Epithelial cell of proximal tubule (primary cell): ENCODE measurements at places on chromosomes 5 and 9.

GRCh38 chr5:35229076-35230037 lies 930 bp downstream of the PRLR start:
- DNase-seq: no peak

DNA sequence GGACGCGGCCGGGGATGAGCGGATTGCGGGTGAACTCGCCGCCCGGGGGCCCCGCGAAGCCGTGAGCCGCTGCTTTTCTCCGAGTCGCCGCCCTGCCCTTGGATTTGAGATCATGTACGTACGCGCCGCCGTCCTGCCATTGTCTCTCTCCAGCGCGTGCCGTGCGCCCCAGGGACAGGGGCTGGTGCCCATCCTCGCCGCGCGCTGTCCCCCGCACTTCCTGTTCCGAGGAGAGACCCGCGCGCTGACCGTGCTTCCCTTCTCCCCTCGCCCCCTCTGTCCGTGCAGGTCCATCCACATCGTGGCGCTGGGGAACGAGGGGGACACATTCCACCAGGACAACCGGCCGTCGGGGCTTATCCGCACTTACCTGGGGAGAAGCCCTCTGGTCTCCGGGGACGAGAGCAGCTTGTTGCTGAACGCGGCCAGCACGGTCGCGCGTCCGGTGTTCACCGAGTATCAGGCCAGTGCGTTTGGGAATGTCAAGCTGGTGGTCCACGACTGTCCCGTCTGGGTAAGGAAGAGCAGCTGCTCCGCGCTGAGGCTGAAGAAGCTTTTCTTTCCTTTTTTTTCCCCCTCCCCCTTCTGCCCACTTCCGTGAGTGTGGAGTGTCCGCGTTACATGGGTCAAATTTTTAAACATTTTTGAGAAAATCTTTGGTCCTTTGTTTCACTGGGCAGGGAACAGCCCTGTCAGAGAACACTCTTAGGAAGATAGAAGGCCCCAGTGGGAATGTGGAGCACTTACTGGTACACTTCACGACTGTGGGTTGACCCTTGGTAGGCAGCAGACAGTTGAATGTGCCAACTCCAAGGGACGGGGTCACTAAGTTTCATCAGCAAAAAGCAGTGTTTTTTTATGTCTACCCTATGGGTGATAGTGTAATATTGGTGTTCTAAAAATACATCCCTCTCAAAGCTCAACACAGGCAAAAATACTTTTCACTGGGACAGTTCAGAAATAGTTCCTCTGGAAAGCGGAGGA lies 727 bp downstream of the RHOBTB3 start:
- no peak for DNase-seq

DNA sequence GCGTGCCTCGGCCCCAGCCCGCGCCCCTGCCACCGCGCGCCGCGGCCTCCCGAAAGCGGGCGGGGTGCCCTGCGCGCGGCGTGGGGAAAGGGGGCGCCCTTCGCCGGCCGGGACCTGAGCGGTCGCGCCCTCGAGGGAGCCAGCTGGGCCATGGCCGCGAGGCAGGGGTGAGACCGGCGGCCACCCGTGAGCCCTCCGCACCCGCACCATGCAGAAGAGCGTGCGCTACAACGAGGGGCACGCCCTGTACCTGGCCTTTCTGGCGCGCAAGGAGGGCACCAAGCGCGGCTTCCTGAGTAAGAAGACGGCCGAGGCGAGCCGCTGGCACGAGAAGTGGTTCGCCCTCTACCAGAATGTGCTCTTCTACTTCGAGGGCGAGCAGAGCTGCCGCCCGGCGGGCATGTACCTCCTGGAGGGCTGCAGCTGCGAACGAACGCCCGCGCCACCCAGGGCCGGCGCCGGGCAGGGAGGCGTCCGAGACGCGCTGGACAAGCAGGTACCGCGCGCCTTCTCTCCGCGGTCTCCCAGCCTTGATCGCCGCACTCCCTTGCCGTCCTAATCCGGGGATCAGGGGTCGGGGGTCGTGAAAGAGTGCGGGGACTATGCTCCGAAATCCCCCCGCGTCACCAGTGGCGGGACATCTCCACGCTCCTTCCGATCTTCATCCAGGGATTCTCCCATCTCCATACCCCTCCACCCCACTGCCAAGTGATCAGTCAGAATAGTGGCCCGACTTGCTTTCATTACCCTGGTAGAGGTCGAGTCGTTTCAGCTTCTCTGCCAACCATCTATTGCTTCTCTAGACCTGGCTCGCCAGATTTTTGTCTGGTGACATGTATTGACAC lies 590 bp downstream of the RASGRF2 start:
- DNase-seq: no peak

DNA sequence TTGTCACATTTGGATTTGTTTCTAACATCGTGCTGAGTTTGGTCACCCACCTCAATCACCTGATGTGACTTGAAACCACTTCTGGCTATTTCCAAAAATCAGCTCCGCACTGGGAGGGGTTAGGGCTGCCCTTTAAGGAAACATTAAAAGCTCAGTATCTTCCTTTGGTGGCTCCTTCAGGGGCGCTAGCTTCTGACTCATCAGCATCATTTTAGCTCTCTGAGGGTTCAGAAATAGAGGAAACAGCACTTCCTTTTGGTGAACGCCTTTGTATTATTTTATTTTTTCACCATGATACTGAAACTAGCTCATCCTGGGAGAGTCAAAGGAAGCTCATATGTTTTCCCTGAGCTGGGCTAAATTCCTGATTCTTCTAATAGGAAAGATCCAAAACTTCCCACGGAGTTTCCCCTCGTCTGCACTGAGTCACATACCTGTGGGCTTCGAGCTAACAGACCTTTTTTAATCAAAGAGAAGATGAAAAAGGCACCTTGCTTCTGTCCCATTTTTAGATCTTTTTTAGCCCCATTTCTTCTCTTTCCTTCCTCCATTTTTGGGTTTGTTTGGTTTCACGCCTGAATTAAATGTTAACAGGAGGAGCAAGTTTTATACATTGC lies 48.2 kb downstream of the ROPN1L start:
- DNase-seq: no peak

DNA sequence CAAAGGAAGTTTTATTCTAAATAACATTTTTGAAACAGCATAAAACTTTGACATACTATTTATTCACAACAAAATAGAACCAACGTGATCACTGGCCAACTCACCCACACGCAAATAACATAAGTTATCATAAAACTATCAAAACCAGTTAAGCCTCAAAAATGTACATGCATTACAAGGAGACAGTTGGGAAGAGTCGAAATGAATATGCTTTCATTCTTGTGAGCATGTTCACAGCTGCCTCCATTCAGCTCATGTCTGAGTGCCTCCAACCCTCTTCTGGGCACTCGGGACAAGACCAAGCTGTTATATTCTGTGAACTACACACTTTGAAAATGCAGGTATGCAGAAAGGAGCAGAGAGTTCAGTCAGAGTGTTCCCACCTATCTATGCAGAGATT lies 284.9 kb downstream of the BNC2 start:
- DNase-seq: no peak

DNA sequence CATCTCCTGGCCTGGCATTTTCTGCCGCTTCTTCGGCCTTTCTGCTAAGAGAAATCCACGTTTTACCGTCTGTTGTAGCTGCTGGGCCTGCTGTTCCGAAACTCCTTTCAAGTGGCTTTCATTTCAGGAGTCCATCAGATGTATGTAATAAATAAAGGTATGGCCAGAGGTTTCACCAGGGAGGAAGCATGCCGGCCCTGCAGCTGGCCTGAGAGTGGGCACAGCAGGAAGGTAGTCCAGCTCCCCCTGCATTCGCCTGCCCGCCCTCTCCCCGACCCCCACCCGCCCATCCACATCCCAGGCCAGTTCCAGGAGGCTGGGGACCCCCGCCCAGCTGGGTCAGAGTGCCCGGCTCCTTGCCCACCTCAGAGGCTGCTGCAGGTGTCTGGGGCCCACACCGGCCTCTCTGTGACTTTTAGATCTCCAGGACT lies 46.4 kb upstream of the EXOC3 start:
- no peak for DNase-seq

GRCh38 chr9:33044162-33044673 lies 19.1 kb downstream of the DNAJA1 start:
- DNase-seq: no peak

GRCh38 chr9:75797085-75797580 lies 93.3 kb upstream of the PCSK5 start:
- DNase-seq: no peak

- no peak for DNase-seq
These were observed 13.3 kb upstream of the GNG10 start for GRCh38 chr9:111648066-111648465.

- no peak for DNase-seq
These were observed 39.4 kb downstream of the SUSD1 start for GRCh38 chr9:112135706-112136105.

- DNase-seq: no peak
These were observed 449.5 kb upstream of the TRPC7 start for GRCh38 chr5:136814619-136815378.

GRCh38 chr5:37786862-37787519 lies 52.9 kb downstream of the GDNF start:
- peak; percentile 51 for DNase-seq

DNA sequence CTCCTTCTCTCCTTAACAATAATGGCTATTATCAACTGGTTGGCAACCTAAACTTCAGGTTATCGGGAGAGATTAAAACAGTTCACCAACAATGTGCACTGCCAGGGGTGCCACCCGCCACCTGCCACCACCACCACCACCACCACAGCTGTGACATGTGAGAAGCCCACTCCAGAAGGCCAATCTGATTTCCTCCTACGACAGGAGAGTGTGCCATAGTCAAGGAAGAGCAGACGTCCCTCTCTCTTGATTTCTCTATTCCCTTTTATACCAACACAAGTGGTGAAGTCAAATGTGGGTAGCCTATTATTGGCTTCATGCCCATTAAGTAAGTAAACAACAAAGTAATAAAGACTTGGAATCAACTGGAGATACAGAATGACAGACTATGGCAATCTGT lies 22.4 kb downstream of the GNAQ start:
- DNase-seq: no peak

GRCh38 chr5:179837076-179838011 lies 16.6 kb downstream of the SQSTM1 start:
- DNase-seq: no peak

GRCh38 chr9:94794476-94795167 lies 68.1 kb downstream of the AOPEP start:
- no peak for DNase-seq

DNA sequence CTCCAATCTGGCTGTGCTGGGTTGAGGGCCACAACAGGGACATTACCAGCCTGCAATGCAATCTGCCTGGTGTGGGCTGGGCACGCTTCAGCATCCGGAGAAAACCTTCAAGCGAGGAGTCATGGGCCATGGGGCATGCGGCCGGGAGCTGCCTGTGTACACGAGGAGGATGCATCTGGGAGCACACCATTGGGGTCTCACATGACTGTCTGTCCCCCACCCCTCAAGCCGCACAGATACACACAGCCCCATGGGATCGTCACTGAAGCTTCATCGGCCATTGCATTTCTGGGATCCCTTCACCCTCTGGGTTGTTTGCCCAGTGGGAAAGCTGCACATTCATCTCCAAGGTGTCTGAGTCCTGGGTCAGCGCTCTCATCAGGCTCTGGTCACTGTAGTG lies 9.9 kb downstream of the LCN1 start:
- no peak for DNase-seq

GRCh38 chr5:172364773-172365172 lies 81.2 kb upstream of the UBTD2 start:
- DNase-seq: no peak

GRCh38 chr5:148808864-148809642 lies 17.4 kb upstream of the ADRB2 start:
- no peak for DNase-seq

GRCh38 chr9:131625508-131625787 lies 80.1 kb downstream of the PRRT1B start:
- no peak for DNase-seq

GRCh38 chr9:108078811-108079210 lies 589.2 kb upstream of the KLF4 start:
- DNase-seq: no peak

DNA sequence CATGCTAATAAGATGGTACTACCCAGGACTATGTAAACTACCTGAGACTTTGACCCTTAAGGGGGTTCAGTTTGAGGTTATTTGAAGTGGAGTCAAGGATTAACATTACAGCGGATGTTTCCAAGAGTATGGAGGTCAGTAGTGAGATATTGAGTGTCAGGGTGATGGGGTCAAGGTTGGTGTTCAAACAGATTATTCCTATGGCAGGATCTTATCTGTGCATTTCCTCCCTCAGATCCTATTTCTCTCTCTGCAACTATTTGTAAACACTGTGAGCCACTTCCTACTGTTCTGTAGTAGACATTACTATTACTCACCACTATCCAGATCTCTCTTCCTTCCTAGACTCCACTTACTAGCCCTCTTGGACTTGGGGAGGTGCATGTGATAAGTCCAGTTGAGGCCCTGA lies 54.0 kb upstream of the STOM start:
- no peak for DNase-seq

DNA sequence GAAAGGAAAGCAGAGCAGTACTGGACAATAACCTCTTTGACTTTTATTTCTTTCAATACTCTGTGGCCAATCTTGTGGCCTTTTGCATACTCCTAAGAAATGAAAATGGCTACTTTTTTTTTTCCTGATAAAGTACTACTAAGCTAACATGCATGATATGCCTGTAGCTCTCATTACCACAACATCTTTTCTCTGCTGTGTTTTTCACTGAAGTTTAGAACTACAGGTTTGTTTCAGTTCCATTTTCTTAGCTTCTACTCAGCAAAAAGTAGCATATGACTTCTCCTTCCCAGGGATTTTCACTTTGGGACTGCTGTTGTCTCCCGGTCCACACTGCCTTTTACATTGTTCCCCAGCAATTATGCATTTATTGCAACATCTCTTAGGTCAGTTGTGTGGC lies 204.0 kb downstream of the KCTD16 start:
- DNase-seq: no peak

DNA sequence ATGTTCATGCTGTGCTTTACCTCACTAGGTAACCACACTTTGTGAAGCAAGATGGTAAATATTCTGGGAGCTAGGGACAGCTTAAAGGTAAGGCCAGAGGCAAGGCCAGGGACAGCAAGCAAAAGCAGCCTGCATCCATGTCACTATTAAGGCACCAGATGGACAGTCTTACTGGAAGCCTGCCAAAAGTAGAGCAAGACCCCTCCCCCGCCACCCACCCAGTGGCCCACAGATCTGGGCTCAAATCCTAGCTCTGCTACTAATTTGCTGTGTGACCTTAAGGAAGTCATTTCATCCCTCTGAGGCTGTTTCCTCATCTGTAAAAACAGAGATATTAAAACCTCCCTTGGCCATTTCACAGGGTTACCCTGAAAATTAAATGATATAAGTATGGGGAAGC lies 13.2 kb upstream of the ERMP1 start:
- no peak for DNase-seq

- DNase-seq: no peak
These were observed 51.2 kb upstream of the PALM2AKAP2 start for GRCh38 chr9:109728686-109729300.

- DNase-seq: no peak
These were observed 24.1 kb downstream of the BICD2 start for GRCh38 chr9:92740446-92740961.

DNA sequence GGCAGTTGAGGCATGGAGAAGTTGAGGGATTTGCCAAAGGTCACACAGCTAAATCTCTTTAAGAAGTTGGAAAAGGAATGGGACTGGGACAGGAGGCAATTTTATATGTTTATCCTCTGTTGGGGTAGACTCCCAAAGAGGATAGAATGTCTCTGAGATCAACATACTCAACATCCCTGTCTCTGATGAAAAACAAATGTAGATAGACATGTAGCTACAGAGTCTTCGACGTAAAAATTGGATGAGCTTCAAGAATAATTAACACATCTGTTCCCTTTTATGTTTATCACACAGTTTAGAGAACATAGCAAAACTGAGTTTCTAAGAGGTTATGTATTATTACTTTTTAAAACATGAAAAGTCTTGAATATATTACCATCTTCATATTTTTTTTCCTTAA lies 204.6 kb upstream of the CD180 start:
- DNase-seq: no peak

- DNase-seq: no peak
These were observed 11.8 kb downstream of the ARL14EPL start for GRCh38 chr5:116044073-116044472.
